H1 (cell line): ENCODE measurements at places on chromosomes 5 and 9. TPM values are rescaled to one million over a fixed set of nuclear protein-coding genes. Genes with fewer than 3 reads are reported as not detected.

DNA sequence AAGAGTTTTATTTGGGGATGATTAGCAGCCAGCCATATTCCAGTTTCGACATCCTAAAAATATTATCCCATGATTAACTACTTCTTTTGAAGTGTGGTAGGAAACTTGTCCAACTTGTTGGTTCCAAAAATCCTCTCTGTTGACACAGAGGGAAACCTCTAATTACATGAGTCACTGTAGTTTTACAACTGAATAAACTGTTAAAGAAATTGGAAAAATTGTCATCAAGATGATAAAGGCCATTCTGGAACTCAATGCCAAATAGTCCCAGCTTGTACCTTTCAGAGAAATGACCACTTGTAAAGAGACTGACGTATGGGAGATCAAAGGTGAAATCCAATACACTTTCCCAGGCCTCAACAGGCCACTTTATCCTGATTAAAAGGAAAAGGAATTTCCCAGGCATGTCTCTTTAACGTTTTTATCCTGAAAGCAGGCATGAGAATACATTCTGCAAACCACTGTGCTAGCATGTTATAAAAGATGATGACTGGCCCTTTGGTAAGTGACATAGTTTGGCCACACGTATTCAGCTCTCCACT, 261.6 kb downstream of the GLIS3 start:
- no peak for DNase-seq
- no peak overlapping the region for H3K4me3 ChIP-seq
- peaks cover 6% of the 10 kb centered on the region for H3K4me1 ChIP-seq
- no peaks in the 10 kb centered on the region for H3K36me3 ChIP-seq
- no peaks in the 10 kb centered on the region for H3K27me3 ChIP-seq

Gene ALDH1A1
- 0.82 and 1.1 TPM in 2 replicates for total RNA-seq

DNA sequence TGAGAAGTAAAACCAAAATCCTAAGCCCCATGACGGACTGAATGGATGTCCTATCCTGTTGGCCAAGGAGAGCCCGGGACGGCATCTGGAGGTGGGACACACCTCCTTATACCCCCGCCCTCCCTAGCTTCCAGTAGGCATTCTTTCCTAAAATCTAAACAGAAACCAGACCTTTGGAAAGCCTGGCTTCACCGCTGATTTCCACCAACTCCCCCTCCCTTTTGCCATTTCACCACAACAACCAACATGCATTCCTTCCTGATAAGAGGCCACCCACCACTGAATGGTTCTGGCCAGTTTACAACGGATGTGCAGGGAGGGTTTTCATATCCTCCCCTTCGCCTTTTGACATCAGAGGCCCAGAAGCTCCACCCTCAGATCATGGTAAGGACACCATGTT, 9.2 kb upstream of the RARS1 start:
- DNase-seq, result no peak
- peaks cover 3% of the 10 kb centered on the region; the same call in 1 of the 2 replicates for H3K36me3 ChIP-seq
- H3K4me3 ChIP-seq, result no peak overlapping the region

DNA sequence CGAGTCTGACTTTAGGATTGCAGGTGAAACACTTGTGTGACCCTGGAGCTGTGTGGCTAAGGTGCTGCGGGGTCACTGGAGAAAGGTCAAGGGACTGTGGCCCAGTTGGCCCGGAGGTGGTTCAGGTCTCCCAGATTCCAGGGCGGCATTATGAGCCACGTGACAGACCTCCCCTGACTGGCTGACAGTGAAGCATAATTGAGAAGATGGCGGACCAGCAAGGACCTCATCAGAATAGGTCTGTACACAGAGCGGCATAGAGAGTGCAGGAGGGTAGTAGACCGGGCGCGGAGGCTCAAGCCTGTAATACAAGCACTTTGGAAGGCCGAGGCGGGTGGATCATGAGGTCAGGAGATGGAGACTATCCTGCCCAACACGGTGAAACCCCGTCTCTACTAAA, 815 bp upstream of the ODF2 start:
- peaks cover 8% of the 10 kb centered on the region for H3K4me1 ChIP-seq
- H3K4me3 ChIP-seq, result no peak overlapping the region
- peaks cover 39% of the 10 kb centered on the region for H3K27me3 ChIP-seq
- no peak overlapping the region for H3K27ac ChIP-seq

DNA sequence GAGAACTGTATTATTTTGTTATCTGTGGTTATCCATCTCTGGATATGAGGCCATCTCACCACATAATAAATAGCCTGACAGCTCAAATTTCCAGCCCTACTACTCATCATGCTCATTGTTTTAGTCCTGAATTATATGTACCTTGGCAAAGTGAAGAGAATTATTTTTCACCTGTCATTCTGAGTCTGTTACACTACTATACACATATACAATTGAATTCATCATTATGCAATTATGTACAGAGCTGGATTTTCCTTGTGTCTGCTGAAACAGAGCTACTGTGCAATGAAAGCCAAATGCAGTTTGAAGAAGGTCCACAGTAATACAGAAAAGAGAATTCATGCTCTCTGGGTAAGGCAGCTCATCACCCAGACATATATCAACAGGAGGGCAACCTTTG, 28.5 kb downstream of the ESM1 start:
- no peak overlapping the region for H3K27ac ChIP-seq
- no peaks in the 10 kb centered on the region for H3K4me1 ChIP-seq
- no peak overlapping the region for H3K4me3 ChIP-seq
- DNase-seq, result no peak

Gene ZDHHC11
- 16.6 and 19.8 TPM in 2 replicates for total RNA-seq

DNA sequence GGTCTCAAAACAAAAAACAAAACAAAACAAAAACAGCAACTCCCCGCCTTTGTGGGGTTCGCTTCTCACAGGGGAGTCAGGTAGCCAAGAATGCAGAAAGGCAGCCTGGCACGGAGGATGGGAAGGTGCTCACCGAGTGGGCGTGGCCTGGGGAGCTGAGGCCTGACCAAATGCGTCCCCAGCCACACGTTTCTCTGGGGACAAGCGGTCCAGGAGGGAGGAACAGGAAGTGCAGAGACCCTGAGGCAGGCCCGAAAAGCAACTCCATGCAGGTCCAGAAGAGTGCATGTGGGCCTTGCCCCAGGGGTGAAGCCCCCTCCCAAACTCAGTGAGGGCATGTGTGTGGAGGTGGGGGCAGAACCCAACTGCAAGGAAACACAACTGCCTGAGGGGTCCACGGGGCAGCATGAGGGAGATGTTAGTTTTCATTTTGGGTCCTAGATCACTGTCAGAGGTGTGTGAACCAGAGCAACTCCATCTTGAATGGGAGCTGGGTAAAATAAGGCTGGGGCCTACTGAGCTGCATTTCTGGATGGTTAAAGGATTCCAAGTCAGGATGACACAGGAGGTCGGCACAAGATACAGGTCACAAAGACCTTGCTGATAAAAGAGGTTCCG, 2.6 kb upstream of the UAP1L1 start:
- no peak for DNase-seq
- H3K27ac ChIP-seq, result peak overlapping the region; percentile 8; the same call in 1 of the 2 replicates
- H3K36me3 ChIP-seq, result no peaks in the 10 kb centered on the region
- no peaks in the 10 kb centered on the region for H3K4me1 ChIP-seq
- H3K4me3 ChIP-seq, result no peak overlapping the region
- H3K27me3 ChIP-seq, result peaks cover 43% of the 10 kb centered on the region

- no peak for DNase-seq
- H3K27me3 ChIP-seq, result no peaks in the 10 kb centered on the region
- no peaks in the 10 kb centered on the region for H3K4me1 ChIP-seq
- no peak overlapping the region for H3K4me3 ChIP-seq
Measured at GRCh38 chr5:57258943-57259342, 85.1 kb downstream of the GPBP1 start.

Gene GLRA1
- total RNA-seq, result not detected in 2 replicates

DNA sequence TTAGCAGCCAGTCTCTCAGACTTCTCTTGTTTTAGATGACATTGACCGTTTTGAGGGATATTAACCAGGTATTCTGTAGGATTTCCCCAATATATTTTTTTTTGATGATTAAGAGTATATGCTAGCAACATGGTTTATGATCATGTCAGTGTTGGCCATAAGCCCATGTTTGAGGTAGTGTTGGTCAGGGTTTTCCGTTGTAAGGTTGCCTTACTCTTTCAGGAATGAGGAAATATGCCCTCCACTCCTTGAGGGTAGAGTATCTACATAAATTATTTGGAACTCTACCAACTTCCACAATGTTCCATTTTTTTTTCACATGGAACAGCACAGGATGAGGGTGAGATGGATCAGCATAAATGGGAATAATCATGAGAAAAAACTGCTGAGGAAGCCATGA, 188.4 kb upstream of the PRDM9 start:
- no peaks in the 10 kb centered on the region for H3K27me3 ChIP-seq
- DNase-seq, result no peak
- no peaks in the 10 kb centered on the region for H3K36me3 ChIP-seq
- no peaks in the 10 kb centered on the region for H3K4me1 ChIP-seq
- no peak overlapping the region for H3K27ac ChIP-seq
- H3K4me3 ChIP-seq, result no peak overlapping the region

- no peak for DNase-seq
- H3K36me3 ChIP-seq, result no peaks in the 10 kb centered on the region
- H3K4me3 ChIP-seq, result no peak overlapping the region
- H3K27ac ChIP-seq, result no peak overlapping the region
- no peaks in the 10 kb centered on the region for H3K27me3 ChIP-seq
- H3K4me1 ChIP-seq, result peaks cover 4% of the 10 kb centered on the region; the same call in 1 of the 2 replicates
Measured at GRCh38 chr5:160469156-160470144, 47.8 kb downstream of the PTTG1 start.

GRCh38 chr9:38296807-38297206, 95.7 kb upstream of the ALDH1B1 start:
- H3K27ac ChIP-seq, result no peak overlapping the region
- no peaks in the 10 kb centered on the region for H3K36me3 ChIP-seq
- no peak overlapping the region for H3K4me3 ChIP-seq
- no peaks in the 10 kb centered on the region for H3K4me1 ChIP-seq

Gene TXN
- total RNA-seq, result 295 and 297 TPM in 2 replicates

Gene EFNA5
- total RNA-seq, result 17.6 and 21.8 TPM in 2 replicates

DNA sequence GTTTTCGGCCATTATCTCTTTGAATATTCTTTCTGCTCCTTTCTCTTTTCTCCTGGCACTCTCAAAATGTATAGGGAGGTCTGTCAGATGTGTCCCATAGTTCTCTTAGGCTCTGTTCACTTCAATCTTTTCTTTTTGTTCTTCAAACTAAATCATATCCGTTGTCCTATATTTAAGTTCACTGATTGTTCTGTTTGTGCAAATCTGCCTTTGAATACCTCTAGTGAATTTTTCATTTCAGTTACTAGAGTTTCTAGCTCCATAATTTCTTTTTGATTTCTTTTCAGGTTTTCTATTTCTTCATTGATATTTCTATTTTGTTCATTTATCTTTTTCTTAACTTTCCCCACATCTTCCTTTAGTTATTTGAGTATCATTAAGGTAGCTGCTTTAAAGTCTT, 65.4 kb downstream of the CERT1 start:
- no peak overlapping the region for H3K4me3 ChIP-seq
- no peak for DNase-seq
- no peaks in the 10 kb centered on the region for H3K27me3 ChIP-seq
- H3K4me1 ChIP-seq, result no peaks in the 10 kb centered on the region

DNA sequence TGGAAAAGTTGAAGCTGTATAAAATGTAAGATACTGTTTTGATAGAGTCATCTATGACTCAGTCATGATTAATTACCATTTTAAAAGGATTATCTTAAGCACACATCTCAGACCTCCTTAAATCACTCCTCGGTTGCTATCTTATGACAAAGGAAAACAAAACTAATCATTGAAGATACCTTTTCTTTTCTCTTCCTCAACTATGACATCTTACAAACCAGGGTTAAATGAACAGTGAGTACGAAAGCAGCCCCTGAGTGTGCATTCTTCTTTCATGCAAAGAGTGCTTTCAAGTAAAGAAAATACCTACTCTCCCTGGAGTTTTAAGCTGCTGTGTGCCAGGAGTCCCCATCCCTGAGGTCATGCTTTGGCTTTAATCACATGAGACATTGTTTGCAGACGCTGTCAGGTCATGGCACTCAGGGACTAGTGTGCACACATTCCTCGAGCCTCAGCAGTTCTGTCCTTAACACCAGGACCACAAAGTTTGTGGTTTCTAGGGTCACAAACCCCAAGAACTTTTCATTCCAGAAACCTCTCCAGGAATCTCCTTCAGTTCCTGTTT, 86.7 kb upstream of the ICE1 start:
- H3K4me3 ChIP-seq, result no peak overlapping the region

DNA sequence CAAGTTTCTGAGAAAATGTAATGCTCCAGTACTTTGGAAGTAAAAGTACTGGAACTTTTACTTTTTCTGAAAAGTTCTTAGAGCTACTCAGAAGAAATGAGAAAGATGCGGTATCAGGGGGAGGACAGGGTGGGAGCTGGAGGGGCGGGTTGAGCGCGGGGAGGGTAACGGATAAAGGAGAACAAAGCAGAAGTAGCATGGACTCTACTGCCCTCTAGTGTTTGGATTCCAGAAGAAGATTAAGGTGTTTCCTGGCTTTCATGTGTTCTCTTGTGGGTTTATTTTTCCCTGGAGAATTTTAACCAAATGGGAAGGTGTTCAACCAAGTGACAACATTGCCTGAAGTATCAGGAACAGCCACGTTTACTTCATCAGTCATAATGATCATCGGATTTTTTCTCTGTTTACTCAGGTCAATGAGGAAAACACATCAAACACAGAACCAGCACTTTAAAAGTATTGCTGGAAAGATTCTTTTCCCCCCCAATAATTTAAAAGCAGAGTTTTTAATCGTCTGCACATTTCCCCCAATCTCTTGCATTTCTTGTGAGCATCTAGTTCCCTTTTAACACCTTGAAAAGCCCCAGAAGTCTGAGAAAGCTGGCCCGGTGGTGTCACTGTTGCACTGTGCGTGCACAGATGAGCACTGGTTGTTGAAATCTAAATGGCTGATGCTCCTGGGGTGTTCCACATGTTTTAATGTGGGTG, 190.6 kb downstream of the MPDZ start:
- no peak overlapping the region for H3K4me3 ChIP-seq
- H3K4me1 ChIP-seq, result no peaks in the 10 kb centered on the region; the same call in 1 of the 2 replicates
- H3K27me3 ChIP-seq, result no peaks in the 10 kb centered on the region
- DNase-seq, result peak; percentile 10

DNA sequence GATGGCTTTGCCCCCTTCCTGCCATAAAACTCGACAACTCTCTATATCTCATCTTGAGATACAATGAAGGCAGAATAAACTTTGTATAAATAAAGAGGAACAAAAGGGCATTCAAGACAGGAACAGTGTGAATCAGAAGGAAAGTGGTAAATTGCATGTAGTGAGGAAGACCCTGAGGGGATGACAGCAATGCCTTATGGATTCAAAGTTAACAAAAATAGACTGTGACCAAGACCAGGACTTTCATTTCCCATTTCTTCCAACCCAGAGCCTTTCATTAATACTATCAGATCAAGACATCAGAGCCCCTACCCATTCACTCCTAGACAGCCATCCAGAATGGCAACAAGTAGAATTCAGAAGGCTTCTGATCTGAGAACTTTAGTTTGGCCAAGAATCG, 46.4 kb upstream of the ZNF462 start:
- H3K27me3 ChIP-seq, result no peaks in the 10 kb centered on the region
- H3K27ac ChIP-seq, result no peak overlapping the region
- H3K36me3 ChIP-seq, result no peaks in the 10 kb centered on the region
- no peaks in the 10 kb centered on the region for H3K4me1 ChIP-seq
- H3K4me3 ChIP-seq, result no peak overlapping the region
